ENCODE measurements at places on chromosomes 11 and 22.

DNA sequence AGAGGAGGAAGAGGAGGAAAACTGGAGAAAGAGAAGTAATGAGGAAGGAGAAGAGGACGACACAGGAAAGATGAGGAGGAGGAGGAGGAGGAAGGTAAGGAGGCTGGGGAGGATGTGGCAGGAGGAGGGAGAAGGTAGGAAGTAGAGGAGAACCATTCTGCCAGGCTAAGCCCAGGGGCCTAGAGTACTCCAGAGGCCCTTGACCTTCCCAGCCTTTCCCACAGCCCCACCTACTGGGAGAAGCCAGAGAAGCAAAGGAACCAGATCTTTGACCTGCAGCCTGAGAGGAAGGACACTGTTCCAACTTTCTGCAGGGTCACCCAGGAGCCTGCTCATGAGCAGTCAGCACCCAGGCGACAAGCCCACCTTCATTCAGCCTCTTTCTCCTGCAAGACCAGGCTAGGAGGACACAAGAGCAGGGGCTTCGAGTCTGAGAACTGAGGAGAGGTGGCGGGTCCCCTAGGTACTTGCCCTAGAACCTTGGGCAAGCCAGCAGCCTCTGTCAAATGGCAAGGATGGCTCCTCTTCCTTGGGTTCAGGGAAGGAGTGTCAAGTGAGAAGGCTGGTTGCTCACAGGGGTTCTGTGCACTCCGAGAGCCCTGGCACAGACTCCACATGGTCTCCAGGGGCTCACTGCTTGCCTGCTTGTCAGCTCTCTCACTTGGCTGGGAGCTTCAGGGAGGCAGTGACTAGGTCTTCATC, 27.9 kb upstream of the OAF start:
- peaks cover 30% of the 10 kb centered on the region for H3K4me1 ChIP-seq
- peak; percentile 77 for DNase-seq
- H3K27me3 ChIP-seq = peaks cover 65% of the 10 kb centered on the region
- no peak overlapping the region for H3K4me3 ChIP-seq
- H3K36me3 ChIP-seq = no peaks in the 10 kb centered on the region

DNA sequence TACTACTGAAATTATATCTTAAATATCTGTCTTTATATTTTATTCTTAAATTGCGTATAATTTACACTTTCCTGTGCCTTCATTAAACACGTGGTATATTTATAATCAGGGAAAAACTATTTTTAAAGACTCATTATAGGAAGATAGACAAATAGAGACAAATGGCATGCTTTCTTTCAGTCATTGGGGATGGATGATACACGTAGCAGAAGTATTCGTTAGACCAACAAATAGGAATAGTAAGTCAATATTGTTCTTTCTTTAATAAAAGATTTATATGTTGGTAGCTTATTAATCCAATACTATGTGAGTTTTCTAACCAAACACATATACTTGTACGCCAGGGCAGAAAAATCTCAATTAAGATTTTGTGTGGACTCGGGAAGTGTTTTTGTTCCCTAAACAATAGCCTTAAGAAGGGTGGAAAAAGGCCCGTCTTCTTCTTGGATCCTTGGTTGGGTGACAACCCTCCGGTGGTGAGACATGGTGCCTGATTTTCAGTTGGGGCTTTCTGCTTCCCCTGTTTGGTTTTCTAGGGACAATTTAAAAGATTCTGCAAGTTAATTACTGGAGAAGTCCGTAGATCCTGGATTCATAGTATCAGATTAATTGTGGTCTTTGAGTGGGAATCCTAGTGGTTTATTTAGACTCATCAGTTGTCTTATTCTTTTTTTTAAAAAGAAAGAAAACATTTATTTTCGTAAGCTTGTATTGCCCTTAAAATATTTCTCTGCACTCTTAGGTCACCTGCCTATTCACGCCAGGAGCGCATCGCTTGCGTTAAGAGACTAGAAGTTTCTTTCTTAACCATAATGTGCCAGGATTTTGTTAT, 83.5 kb upstream of the WNT7B start:
- H3K4me1 ChIP-seq = no peaks in the 10 kb centered on the region
- no peaks in the 10 kb centered on the region for H3K36me3 ChIP-seq
- peak; percentile 3 for DNase-seq
- H3K27me3 ChIP-seq = peaks cover 45% of the 10 kb centered on the region

- peaks cover 57% of the 10 kb centered on the region for H3K27me3 ChIP-seq
- DNase-seq = no peak
- H3K4me1 ChIP-seq = no peaks in the 10 kb centered on the region
- no peaks in the 10 kb centered on the region for H3K36me3 ChIP-seq
Observed at GRCh38 chr11:64511966-64512365, 79.1 kb upstream of the SLC22A12 start.

DNA sequence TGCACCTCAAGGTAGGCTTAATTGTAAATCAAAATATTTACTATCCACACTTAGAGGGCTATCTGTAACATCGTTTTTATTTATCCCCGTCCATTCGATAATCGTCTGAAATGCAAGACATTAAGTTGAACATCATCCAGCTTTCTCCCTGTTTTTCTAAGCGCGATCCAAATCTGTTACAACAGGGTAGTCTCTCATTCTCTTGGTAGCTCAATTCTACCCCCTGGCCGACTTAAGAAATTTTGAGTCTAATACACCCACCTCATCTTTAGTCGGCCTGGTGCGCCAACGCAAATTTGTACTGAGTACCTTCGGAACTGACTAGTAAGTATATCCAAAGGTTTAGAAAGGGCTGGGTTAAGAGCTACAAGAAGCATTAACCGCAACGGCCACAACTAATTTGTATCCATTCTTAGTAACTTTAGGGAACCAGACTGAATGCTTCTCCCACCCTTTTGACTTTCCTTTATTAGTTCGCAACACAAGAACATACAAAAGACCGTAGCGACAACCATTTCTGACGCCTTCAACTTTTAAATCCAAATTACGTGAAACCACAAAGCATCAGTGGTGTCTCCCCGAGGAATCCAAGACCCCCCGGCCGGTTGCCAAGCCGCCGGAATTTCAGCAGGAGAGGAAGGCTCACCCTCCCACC, 1.0 kb upstream of the ZNF143 start:
- peaks cover 18% of the 10 kb centered on the region for H3K4me1 ChIP-seq
- peaks cover 5% of the 10 kb centered on the region for H3K36me3 ChIP-seq
- no peaks in the 10 kb centered on the region for H3K27me3 ChIP-seq
- H3K27ac ChIP-seq = peak overlapping the region; percentile 99
- DNase-seq = no peak

DNA sequence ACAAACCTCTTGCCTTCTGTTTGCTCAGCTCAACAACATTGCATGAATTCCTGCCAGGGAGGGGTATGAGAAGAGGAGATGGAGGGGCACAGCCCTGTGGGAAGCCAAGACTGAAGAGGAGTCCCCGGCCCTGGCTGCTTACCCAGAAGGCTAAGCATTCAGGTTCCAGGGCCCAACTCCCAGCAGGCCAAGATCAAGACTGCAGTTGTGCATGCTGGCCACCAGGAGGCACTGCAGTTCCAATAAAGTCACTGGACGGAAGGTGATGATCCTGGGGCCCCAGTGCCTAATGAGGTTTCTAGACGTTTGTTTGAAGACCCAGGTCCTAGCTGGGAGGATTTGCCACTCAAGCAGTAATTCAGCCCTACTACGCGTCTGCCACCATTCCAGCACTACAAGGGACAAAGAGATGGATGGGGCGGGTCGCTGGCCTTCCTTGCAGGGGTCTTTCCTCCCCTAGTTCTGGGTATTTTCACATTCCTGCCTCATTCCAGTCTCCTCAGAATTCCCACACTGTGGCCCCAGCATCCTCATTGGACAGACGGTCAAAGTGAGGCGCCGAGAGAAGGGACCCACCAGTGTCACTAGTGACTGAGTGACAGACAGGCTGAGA, 23.6 kb downstream of the ALX4 start:
- H3K27me3 ChIP-seq = no peaks in the 10 kb centered on the region
- H3K36me3 ChIP-seq = no peaks in the 10 kb centered on the region
- peak; percentile 83 for DNase-seq
- no peak overlapping the region for H3K4me3 ChIP-seq
- H3K4me1 ChIP-seq = peaks cover 5% of the 10 kb centered on the region

DNA sequence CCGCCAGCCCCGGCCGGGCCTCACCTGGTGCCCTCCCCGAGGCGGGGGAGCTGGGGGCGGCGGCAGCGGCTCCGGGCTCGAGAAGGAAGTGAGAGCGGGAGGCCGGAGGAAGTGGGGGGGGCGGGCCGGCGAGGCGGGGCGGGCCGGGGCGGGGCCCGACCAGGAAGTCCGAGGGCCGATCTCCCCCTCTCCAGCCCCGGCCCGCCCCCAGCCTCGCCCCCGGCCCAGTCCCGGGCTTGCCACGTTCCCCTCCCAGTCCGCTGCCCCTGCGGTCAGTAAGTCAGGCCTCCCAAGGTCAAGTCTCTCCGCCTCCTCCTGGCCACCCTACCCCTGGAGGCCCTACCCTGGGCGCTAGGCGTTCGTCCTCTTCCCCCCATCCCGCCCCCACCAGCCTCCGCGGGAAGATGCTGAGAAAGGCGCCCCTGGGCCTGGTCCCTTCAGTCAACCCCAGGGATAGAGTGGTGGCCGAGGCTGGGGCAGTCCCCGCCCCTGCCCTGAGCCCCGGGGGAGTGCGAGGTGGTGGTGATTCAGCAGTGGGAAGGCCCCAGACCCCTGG, at the start of gene RHOG:
Gene RHOG, minus strand, starts transcription at position 90 of the 556 bp plus-strand sequence. CDS start 12,821 bp downstream, outside the sequence.
- peak; percentile 73 for DNase-seq
- peak within 1 kb of the TSS; percentile 82 for H3K4me3 ChIP-seq
- peaks cover 39% of the 10 kb centered on the region for H3K4me1 ChIP-seq
- H3K36me3 ChIP-seq = no peaks in the 10 kb centered on the region

DNA sequence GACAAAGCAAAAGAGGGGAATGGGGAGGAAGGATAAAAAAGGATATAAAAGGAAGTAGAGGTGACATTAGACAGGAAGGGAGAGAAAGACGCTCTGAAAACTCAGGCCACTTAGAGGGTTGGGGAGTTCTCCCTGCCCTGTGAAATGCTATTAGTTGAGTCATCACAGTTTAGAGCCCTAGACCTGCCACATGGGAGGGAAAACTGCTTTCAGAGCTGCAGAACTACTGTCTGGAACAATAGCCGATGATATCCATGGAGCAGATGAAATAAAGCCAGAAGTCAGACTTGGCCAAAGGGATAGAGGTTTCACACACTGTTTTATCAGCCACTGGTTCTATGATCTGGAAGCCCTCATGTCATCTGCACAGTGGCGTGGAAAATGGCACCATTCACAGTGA, 157.9 kb downstream of the NCAM1 start:
- no peak overlapping the region for H3K27ac ChIP-seq
- no peaks in the 10 kb centered on the region for H3K27me3 ChIP-seq
- DNase-seq = no peak
- peaks cover 21% of the 10 kb centered on the region for H3K4me1 ChIP-seq

GRCh38 chr11:27319072-27319471, 43.9 kb downstream of the CCDC34 start:
- peaks cover 27% of the 10 kb centered on the region for H3K36me3 ChIP-seq
- no peak overlapping the region for H3K27ac ChIP-seq
- DNase-seq = no peak

DNA sequence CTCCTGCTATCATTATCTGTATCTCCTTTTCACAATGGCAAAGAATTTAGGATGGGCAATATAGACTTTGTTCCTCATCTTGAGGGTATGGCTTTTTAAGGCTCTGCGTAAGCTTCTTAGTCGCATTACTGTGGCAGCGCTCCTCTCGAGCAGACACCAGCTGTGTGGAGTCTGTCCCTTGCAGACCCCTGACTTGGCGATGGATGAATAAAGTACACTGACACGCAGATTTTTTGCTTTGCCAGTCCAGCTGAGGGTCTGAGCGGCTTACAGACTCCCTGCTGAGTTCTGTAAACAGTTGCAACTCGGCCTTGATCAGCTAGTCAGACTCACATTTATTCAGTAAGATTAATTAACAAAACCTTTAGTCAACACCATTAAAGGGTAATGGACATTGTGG, 390.0 kb upstream of the CNTN5 start:
- no peak for DNase-seq
- no peak overlapping the region for H3K4me3 ChIP-seq
- 0 out of 2 replicates have a peak, but pooled peaks cover 2% of the 10 kb centered on the region for H3K36me3 ChIP-seq
- peaks cover 9% of the 10 kb centered on the region for H3K4me1 ChIP-seq

DNA sequence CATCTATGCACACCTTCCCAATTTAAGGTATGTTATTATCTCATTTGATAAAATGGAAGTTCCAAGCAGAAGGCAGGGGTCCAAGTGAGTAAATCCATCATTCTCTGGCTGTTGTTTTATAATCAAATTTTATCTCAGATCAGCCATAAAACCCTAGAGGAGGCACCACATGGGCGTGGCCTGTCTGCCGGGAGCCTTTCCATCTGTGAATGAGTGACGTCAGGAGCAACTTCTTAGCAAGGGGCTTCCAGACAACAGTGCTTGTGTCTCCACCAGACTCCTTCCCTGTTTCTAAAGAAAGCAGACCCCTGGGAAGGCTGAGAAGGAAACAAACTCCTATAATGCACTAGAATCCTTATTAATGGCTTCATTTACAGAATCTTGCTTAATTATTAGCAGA, 13.5 kb downstream of the SEZ6L start:
- H3K27ac ChIP-seq = no peak overlapping the region
- H3K27me3 ChIP-seq = no peaks in the 10 kb centered on the region
- no peak for DNase-seq
- no peak overlapping the region for H3K4me3 ChIP-seq

- no peak for DNase-seq
- H3K36me3 ChIP-seq = no peaks in the 10 kb centered on the region
- H3K4me1 ChIP-seq = peaks cover 8% of the 10 kb centered on the region
- no peak overlapping the region for H3K4me3 ChIP-seq
- H3K27ac ChIP-seq = no peak overlapping the region
Observed at GRCh38 chr11:79980916-79981315, 540.1 kb upstream of the TENM4 start.

GRCh38 chr11:109132539-109132938, 289.5 kb upstream of the C11orf87 start:
- H3K4me1 ChIP-seq = peaks cover 30% of the 10 kb centered on the region
- peak overlapping the region; percentile 32 for H3K27ac ChIP-seq
- no peaks in the 10 kb centered on the region for H3K36me3 ChIP-seq
- peaks cover 10% of the 10 kb centered on the region for H3K27me3 ChIP-seq
- DNase-seq = no peak

- no peaks in the 10 kb centered on the region for H3K27me3 ChIP-seq
- no peak overlapping the region for H3K27ac ChIP-seq
- no peak overlapping the region for H3K4me3 ChIP-seq
- no peaks in the 10 kb centered on the region for H3K36me3 ChIP-seq
Observed at GRCh38 chr11:102950622-102951081, 4.9 kb downstream of the MMP13 start.
